SIG-M5 (cell line): ENCODE measurements at places on chromosomes 3 and 15.

GRCh38 chr3:194869482-194870169, 183.9 kb downstream of the FAM43A start:
- no peak for DNase-seq

- no peak for DNase-seq
Measured at GRCh38 chr3:59430341-59430740, 380.5 kb upstream of the CFAP20DC start.

DNA sequence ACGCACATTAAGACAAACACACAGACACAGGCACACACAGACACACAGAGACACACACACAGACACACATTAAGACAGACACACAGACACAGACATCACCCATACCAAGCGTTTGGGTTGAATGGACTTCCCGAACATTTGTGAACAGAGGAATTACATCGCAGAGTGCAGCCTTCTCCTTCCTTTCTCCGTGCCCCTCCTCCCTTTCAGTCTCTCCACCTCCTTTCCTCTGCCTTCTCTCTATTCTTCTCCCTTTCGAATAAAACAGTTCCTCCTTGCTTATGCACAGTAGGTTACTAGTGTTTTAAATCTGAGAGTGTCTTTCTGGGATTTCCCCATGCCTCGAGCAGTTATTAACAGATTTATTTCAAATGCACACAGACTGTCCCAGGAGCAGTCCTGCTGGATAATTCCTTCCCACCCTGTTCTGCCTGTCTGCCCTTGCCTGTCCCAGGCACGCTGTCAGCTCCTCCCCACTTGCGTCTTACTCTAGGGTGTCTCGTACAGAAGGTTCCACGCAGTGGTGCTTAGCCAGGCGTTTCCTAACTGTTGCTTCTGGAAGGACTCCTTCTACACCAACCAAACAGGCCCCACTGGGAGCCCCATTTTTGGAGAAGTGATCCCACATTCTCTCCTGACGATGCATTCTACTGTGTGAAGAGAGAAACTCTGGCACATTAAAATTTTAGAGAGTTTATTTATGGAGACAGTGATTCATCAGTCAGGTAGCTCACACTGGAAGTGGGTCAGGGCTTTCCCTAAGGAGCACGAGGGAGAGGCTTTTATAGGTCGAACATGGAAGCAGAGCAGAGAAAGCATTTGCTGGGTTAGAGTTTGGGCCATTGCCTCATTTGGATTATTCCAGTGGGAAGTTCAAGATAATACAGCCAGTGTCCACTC, 163.8 kb downstream of the SV2B start:
- DNase-seq: no peak

DNA sequence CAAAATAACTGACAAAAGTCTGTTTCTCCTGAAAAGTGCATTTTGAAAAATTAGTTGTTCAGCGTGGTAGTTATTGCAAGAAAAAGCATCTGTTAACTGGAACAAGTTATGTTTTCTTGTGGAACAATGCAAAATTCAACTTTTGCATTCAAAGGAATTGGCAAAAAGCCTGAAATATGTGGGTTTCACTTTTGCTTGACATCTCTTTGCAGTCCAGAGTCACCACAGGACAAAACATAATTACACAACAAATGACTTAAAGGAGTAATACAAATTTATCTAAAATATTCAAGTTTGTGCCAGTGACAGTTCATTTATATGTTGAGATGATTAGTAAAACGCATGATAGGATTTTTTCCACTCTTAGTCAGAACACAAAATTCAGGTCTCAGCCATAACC, 96.3 kb upstream of the P2RY1 start:
- no peak for DNase-seq

GRCh38 chr3:75332794-75333193, 331.3 kb upstream of the FRG2C start:
- DNase-seq: no peak

DNA sequence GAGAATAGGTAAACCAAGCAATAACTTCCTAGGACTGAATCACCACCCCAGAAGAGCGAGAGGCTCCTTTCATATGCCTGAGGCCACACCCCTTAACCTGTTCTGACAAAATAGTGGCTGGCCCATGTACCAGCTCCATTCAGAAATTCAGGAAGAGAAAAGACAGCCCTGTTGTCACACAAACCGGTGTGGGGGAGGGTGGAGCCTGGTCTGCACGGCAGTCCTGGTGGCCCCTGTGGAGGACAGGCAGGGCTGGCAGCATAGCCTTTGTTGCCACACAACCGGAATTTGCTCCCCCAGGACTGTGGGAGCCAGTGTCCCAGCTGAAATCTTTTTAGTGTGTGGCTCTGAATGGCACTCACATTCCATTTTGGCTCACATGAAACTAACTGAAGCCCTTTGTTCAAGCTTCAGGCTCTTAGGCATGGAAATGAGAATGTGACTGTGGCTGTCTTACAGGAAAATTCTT, 23.8 kb downstream of the RLBP1 start:
- no peak for DNase-seq

DNA sequence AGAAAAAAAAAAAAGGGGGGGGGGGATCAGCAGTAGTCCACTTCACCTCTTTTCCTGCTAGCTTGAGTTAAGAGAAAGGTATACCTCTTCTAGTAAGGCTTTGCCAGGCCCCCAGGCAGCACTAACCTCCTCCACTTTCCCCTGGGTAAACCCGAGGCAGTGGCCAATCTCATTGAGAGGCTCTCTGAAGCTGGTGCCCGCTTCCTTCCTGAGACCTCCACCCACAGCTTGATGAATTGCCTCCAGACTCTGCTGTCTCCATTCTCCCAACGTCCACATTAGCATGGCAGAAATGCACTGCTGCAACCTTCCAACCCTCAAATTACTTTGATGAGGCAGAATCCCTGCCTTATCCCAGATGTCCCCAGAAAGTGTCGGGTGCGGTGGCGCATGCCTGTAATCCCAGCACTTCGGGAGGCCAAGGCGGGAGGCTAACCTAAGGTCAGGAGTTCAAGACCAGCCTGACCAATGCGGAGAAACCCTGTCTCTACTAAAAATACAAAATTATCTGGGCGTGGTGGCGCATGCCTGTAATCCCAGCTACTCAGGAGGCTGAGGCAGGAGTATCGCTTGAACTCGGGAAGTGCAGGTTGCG, 15.3 kb downstream of the RLBP1 start:
- DNase-seq: no peak

DNA sequence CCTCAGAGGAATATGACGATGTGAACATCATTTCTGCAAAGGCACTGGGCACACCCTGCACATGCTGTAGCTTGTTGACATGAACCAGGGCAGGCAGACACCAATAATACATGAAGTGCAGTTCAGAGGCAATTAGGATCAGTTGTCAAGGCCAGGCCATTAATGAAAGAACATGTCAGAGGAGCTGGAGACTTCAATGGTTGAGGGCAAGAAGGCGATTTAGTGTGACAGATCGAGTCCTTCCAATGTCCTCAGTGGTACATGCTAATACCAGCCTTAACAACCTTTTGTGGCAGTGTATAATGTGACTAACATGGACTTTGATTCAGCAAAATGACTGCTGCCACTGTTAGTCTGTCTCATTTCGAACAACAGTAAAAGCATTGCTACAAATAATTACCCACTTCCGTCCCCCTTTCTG, 205.2 kb upstream of the NANOGP8 start:
- DNase-seq: no peak

GRCh38 chr15:33730815-33731214, 237.5 kb upstream of the CHRM5 start:
- no peak for DNase-seq

- DNase-seq: no peak
Measured at GRCh38 chr3:63386568-63386967, 108.5 kb downstream of the SYNPR start.

GRCh38 chr3:179486806-179487205, 35.5 kb upstream of the GNB4 start:
- no peak for DNase-seq

DNA sequence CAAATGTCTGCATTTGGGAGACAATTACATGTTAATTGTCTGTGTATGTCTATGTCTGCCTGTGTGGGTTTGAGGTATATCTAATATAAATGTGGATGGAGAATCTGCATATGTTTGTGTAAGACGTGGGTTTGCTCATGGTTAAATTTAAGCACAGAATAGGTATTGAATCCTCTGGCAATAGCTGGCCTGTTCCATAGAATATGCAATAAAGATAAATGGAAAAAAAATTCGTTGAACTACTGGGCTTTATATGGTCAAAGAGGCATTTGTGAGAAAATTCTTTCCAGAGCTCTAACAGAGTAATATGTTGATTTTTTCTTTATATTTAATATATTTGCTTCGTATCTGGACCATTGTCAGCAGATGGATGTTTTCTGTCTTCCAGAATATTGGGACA, 1.4 kb downstream of the VPS8 start:
- DNase-seq: no peak

GRCh38 chr3:37511463-37511920, 337.1 kb upstream of the LRRFIP2 start:
- no peak for DNase-seq

GRCh38 chr3:111610612-111611054, 15.5 kb upstream of the ZBED2 start:
- DNase-seq: no peak

DNA sequence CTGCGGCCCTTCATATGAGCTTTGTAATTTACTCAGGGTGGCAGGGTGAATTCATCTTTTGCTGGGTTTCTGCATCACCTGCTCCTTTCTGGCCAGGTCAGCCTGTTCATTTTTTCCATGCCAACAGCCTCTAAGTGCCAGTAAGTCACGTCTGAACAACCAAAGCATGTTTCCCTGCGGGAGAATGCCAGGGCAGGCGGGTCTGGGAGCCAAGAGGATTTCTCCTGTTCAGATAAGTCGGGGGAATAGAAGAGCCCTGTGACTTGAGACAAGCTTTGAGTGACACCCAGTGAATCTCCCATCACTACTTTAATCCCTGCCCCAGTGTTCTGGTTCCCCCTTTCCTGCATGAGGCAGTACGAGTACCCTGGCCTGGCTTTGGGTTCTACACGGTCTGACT, 153.1 kb downstream of the PGPEP1L start:
- DNase-seq: no peak

DNA sequence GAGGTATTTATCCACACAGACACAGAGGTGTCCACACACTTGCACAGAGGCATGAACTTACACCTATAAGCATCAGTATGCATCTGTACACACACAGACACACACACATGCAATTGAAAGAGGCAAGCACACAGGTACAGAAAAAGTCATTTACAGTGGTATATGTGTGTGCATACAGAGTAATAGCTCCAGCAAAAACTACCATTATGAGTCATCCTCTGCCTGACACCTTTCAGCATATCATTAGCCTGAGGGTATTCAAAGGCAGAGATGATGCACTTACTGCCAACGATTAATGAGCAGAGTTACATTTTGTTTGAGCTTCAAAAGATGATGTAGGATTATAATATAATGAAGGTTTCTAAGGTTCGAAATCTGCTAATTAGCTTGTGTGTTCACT, 100.3 kb upstream of the TPRG1 start:
- no peak for DNase-seq
